Fibroblast of skin of right quadriceps (primary cell): ENCODE measurements at places on chromosomes 2 and 18.
A peak's percentile ranks its signal among the peaks of the same experiment; 100 is the strongest.

- no peak for DNase-seq
These were observed 186.0 kb downstream of the PLCL1 start for GRCh38 chr2:197990356-197990755.

- no peak for DNase-seq
These were observed 31.2 kb downstream of the ASB1 start for GRCh38 chr2:238457927-238458324.

GRCh38 chr2:215668378-215668775, 232.5 kb upstream of the FN1 start:
- DNase-seq, result no peak

DNA sequence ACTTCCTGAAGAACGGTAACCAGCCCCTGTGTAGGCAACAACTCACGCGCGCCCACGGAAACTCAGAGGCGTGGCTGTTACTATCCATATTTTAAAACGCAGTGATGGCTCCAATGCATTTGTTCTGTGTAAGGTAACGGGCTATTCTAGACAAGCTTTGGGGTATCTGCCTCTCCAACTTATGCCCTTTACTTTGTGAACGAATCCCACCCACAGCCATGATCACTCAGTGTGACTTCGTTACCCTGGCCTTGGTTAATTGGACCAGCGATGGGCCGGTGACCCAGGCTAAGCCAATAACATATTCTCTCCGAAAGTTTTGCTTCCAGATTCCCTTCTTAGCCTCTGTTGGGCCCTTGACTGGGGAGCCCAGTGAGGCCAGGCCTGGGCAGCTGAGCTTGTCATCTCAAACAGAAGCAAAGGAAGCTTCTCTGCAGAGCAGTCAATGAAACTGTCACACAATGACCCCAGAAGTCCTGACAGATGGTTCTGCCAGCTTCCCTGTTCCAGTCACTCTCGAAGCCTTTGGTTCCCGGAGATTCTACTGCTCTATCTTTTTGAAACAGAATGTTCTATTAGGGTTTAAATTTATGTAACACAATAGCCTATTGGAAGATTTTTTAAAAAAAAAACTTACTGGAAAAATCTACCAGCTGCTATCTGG, 30.7 kb upstream of the ROCK2 start:
- no peak for DNase-seq

DNA sequence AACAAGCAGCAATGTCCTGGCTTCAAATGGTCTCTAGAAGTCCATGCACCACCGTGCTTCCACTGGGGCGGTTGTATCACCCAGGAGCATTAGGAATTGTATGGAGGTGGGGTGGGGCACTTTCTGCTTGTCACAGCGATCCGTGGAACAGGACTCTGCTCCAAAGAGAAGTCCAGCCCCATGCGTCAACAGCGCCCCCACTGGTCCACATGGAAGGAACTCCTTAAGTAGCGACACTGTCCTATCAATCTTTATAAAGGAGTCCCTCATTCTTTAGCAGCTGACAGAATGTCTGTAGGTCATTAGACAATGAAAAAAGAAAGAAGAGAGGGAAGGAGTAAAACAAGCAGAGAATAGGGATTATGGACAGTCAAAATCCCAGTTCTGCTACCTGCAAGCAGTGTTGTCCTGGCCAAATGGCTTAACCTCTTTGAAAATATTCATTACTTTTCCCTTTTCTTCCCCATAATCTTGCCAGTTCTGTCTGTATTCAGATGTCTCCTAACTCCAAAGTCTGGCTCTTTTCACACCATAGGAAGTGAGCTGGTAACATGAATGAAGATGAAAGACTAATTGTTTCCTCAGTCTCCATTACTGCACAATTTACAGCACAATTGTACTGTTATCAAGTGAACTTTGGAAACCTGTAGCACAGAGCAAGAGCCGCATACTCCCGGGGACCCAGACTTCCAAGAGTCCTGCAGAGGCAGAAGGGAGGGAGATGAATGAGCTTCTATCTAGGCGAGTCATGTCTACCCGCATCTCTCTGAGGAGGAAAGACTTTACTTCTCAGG, 9.9 kb downstream of the NFE2L2 start:
- DNase-seq, result peak; percentile 45

DNA sequence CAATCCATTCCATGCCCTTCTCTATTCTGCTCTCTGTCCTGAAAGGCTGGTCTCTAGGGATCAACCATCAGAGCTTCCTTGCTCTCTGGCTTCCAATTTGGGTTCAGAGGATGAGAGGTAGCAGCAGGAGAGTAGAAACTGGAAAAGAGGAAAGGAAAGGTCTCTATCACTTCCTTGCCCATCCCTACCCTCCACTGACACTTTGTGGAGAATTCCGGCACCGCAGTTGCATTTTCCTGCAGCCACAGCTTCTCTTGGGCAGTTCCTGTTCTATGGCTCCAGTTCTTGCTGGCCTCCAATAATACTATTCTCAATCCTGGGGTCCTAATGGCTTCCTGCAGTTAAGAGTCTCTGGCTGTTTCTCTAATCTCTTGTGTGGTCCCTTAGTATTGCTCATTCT, 13.3 kb upstream of the IMPACT start:
- no peak for DNase-seq

- no peak for DNase-seq
These were observed 105.9 kb downstream of the TMX3 start for GRCh38 chr18:68608851-68609490.

DNA sequence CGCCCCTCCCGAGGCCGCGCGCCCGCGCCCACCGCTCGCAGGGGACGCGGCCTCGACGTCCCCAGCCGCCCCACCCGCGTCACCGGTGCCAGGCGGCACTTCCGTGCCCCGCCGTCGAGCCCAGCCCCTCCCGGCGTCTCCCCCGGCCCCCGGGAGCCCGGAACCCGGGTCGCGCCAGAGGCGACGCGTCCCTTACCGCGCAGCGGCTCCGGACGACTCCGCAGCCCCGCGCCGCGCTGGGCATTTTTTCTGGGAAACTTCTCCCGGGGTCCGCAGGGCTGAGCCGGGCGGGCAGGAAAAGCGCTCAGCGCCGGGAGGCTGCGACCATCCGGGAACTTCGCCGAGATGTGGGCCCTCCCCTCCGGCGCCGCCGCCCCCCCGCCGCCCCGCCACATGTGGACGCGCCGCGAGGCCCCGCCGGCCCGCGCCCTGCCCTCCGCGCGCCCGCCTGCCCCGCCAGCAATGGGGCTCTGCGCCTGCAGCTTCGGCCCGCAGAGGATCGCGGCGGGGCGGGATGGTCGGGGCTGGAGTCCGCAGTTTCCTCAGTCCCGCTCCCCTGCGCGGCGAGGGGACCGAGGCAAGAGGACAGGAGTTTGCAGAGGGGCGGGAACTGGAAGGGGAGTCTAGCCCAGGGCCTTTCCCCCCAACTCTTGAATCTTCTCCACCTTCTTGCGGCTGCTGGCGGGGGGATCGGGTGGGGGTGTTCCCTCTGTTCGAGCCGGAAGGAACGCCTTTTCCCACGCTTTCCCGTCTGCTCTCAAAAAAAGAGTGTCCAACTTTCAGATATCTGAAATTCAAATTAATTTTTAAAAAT, 81.5 kb downstream of the CHRNA1 start:
- peak; percentile 76 for DNase-seq
